ENCODE measurements at places on chromosomes 4 and X.

- DNase-seq = no peak
These were observed 12.2 kb downstream of the UCP1 start for GRCh38 chr4:140556372-140557085.

- DNase-seq = no peak
These were observed 615.4 kb upstream of the ZFP42 start for GRCh38 chr4:187380181-187380581.

DNA sequence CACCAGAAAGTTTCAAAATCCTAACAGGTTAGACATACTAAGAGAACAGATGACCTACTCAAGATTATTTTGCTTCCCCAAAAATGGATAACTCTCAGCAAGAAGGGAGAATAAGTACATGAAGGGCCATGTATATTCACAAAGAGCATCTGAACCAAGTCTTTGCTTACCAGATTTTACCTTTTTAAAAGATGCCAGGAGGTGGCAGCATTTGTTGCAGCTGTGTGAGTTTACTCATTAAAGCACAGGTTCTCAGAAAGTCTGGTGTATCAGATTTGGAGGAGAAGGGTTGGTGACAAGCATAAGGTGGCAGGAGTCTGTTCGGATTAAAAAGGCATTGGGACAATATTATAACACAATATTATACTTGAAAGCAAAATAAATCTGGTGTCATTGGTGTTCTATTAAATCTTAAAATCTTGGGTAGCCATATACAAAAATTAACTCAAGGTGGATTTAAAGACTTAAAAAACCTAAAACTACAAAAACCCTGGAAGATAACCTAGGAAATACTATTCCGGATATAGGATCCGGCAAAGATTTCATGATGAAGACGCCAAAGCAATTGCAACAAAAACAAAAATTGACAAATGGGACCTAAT, 51.3 kb upstream of the NFKB1 start:
- no peak for DNase-seq

DNA sequence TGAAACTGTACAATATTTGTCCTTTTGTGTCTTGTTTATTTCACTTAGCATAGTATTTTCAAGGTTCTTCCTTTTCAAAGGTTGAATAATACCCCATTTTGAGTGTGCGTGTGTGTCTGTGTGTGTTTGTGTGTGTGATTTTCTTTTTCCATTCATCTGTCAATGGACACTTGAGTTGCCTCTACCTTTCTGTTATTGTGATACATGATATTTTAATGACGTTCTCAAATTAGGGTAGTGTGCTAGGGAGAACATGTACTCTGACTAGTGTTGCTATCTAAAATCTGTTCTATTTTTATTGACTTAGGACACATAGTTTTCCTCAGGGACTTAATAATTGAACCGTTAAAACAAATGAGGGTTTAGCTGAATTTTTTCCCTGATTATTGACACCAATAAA, 9.9 kb downstream of the MMRN1 start:
- DNase-seq = no peak

- no peak for DNase-seq
These were observed 89.4 kb downstream of the FTHL17 start for GRCh38 chrX:30982467-30982866.

GRCh38 chr4:102610007-102610406, 108.8 kb downstream of the NFKB1 start:
- DNase-seq = no peak

GRCh38 chrX:51568586-51568985, 50.1 kb downstream of the CENPVL3 start:
- no peak for DNase-seq

GRCh38 chr4:29151584-29151983, 1568.6 kb upstream of the PCDH7 start:
- no peak for DNase-seq

DNA sequence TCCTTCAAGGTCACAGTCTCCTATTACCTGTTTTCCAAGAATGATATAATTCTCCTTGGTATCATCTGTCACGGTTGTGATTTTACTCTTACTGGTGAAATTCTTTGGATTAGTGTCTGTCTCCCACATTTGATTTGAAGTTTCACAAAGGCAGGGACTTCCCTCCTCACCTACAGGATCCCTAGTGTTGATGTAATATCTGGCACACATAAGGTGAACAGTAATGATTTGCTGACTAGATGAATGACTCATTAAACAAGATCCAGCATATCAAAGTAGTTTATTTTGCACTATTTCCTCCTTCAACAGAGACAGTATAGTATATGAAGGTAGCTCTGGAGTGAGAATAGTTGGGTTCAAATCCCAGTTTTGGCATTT, 135.3 kb upstream of the IL1RAPL2 start:
- DNase-seq = no peak

- no peak for DNase-seq
These were observed 35.5 kb downstream of the DLG3 start for GRCh38 chrX:70479922-70480659.

DNA sequence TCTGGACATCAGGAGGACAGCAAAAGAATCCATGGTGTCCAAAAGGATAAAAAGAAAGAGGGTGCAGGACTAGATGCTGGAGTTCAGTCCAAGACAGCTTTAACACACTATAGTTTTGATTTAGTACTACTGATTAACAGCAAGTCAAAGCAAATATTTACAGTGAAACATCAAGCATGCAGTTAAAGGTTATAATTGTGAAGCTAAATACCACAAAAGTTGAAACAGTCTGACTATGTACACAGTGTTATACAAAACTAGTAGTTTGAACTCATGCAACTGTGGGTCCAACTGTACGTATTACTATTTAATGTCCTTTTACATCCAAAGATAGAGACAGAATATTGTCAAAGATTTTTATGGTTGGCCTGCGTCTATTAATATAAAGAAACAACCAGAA, 57.6 kb downstream of the CHIC2 start:
- DNase-seq = no peak

GRCh38 chr4:94571715-94572114, 120.0 kb downstream of the PDLIM5 start:
- no peak for DNase-seq

- no peak for DNase-seq
These were observed 72.6 kb downstream of the SMARCA5 start for GRCh38 chr4:143586080-143586479.

DNA sequence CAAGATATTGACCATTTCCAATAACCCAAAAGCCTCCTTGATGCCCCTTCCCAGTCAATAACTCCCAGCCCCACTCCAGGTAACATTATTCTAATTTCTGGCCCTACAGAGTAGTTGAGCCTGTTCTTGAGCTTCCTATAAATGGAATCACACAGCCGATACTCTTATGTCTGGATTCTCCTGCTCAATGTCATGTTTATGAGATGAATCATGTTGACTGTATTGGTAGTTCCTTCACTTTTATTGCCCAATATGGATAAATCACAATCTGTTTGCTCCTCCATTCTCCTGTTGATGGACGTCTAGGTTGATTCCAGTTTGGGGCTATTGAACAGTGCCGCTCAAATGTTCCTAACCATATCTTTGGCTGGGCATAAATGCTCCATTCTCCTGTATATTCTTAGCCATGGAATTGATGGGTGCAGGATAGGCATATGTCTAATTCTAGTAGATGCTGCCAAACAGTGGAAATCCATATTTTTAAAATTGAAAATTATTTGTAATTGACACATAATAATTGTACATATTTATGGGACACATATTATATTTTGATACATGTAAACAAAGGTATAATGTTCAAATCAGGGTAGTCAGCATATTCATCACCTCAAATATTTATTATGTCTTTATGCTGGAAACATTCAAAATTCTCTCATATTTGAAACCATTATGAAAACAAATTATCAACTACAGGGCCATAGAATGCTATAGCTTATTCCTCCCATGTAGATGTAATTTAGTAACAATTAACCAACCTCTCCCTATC, 40.5 kb upstream of the SLC2A9 start:
- DNase-seq = no peak

DNA sequence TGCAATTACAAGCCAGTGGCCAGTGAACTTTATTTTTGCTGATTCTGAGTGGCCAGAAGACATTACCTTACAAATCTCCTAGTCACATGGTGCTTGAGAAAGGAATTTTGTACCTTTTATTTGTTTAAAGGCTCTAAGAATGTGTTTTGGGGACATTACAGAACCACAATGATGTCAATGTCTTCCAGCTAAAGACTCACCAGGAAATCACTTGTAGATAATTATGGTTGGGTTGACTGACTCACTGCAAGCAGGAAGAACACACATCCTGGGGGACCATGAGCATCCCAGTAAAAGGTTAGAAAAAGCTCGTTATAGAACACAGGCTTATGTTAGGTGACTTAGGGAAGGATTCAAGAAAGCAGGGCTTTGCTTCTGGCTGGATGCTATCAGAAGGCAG, 119.4 kb upstream of the FAM9B start:
- no peak for DNase-seq

DNA sequence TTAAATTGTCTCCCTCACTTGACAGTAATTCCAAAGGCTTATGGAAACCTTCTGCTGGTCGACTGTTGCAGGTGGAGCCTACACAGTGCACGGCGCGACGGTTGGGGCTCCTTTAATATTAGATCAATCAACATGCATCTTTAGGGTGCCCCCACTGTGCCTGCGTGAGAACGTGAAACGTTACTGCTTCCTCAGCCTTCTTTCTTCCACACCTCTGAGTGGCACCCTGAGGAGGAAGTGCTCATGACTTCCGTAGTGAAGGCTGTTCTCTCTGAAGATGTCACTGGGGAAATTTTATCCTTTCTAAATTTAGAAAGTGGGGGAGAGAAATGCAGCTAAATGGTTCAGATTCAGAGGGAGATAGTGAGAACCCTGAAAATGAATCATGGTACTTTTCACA, 184.0 kb upstream of the ZFP42 start:
- DNase-seq = no peak

DNA sequence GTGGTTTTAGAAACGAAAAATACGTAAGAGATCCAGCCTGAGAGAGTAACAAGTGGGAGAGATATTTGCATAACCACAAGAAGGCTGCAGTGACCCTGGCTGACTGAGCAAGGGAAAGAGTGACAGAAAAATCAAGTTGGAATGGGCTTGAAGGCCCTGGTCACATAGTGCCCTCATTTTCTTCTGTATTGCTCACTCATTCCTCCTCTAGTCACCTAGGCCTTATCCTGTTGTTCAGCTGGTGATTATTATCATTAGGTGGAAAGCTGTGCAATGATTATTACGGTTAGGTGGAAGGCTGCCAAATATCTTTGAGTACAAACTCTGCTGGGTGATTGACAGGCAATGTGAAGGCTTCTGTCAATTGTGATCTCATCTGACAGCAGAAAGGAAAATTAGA, 2384.1 kb downstream of the PCDH7 start:
- no peak for DNase-seq

DNA sequence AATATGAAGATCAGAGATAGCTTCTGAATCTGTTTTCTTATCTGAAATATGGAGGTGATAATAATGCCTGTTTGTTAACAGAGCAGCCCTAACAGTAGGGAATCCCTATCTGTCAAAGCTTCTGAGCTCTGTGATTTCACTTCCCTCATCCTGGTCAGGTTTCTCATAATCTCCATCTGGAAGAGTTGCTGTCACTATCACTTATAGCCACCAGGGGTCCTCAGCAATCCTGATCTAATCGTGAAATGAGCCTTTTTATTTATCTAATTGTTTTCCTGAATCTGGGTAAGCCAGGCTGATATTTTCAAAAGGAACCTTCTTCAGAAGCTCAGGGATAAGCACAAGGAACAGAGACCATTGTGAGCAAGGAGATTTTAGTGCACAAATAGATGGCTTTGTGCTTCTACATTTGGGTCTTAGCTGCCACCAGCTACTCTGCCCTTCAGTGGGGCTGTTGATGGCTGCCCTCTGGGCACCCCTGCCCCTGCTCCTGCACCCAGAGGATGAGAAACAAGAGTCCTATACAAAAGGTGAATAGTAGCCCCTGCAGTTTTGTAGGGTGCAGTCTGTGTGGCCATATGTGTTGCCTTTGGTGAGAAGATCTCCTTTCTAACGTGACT, 196.4 kb upstream of the RADX start:
- DNase-seq = no peak

DNA sequence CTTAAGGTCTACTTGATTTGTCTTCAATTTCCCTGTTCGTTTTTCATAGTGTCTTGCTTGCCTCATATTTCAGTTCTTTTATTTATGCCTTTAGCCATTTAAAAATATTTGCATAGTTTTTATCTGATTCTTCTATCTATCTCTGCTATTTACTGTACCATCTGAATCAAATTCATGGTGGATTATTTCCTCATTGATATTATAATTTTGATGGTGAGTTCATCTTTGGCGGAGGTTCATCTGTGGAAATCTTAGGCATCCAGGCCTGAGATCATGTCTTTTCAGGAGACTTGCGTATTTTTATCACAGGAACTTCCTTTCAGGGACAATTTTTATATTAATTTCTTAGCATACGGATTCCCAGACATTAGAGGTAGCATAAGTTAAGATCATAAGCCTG, 275.2 kb downstream of the STPG2 start:
- no peak for DNase-seq
